ENCODE measurements at places on chromosomes 16 and 17. TPM values are rescaled to one million over a fixed set of nuclear protein-coding genes. Genes with fewer than 3 reads are reported as not detected.

Gene TUBG1
- total RNA-seq = 28.8 TPM

Gene CDIPT
- total RNA-seq = 138 TPM

GRCh38 chr16:26139884-26140283 lies 448.1 kb downstream of the HS3ST4 start:
- no peak for DNase-seq

- no peak for DNase-seq
Measured at GRCh38 chr17:81680150-81680549, 3.4 kb downstream of the ARL16 start.

DNA sequence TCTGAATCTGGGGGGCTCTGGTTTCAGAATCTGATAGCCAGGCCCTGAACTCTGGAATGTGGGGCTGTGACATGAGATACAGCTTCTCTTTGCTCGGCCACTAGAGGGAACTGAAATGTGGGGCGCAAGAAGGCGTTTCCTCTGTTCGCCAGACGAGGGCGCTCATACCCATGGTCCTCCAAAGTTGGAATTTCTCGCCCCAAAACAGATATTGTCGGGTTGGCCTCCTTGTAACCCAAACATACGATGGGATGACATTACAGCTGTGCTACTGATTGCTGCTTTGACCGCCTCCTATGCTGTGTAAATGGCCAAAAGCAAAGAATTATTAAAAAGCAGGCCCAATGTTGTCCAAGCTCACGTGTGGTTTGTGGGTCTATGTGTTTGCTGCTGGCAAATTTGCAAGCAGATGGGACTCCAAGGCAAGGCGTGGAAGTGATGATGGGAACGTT lies 13.1 kb upstream of the MSI2 start:
- DNase-seq = peak; percentile 82

- DNase-seq = no peak
Measured at GRCh38 chr16:55901566-55902217, 26.5 kb upstream of the CES5A start.
